ENCODE measurements at places on chromosomes 11 and 22. TPM values are rescaled to one million over a fixed set of nuclear protein-coding genes. Genes with fewer than 3 reads are reported as not detected.

- DNase-seq, result no peak
These were observed 16.0 kb downstream of the PANX1 start for GRCh38 chr11:94144664-94145063.

- DNase-seq, result no peak
These were observed at the start of gene CD81 for GRCh38 chr11:2376751-2377451. CD81 (plus strand) TSS chr11:2377310; CDS start chr11:2377550, 240 bp downstream.

DNA sequence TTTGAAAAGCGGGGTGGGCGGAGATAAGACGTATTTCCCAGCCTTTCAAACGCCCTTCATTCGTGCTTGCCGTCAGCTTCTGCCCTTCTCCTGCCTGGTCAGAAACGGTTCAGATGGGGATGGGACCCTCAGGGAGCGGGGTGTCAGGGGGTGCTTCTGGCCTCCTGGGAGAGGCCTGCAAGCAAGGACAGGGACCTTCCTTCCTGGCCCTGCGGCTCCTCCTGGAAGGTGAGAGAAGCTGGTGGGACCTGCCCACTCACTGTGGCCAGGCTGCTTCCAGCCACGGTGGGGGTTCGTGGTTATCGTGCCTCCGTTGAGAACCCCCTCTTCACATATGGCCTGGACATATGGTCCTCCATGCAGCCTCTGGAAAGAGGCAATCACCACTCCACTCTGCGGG, 104.6 kb downstream of the MPPED1 start:
- DNase-seq, result no peak

OR51Q1 gene
- not detected for polyA plus RNA-seq
